Endothelial cell of umbilical vein (primary cell): ENCODE measurements at places on chromosomes 16 and 17. TPM values are rescaled to one million over a fixed set of nuclear protein-coding genes. Genes with fewer than 3 reads are reported as not detected.

GRCh38 chr17:72479113-72479512 lies 358.3 kb downstream of the SOX9 start:
- DNase-seq = no peak

Gene MT1M
- 4.1 and 4.3 TPM in 2 replicates for polyA plus RNA-seq

- DNase-seq = no peak
Measured at GRCh38 chr17:76135810-76136188, 5.2 kb downstream of the FOXJ1 start.

DNA sequence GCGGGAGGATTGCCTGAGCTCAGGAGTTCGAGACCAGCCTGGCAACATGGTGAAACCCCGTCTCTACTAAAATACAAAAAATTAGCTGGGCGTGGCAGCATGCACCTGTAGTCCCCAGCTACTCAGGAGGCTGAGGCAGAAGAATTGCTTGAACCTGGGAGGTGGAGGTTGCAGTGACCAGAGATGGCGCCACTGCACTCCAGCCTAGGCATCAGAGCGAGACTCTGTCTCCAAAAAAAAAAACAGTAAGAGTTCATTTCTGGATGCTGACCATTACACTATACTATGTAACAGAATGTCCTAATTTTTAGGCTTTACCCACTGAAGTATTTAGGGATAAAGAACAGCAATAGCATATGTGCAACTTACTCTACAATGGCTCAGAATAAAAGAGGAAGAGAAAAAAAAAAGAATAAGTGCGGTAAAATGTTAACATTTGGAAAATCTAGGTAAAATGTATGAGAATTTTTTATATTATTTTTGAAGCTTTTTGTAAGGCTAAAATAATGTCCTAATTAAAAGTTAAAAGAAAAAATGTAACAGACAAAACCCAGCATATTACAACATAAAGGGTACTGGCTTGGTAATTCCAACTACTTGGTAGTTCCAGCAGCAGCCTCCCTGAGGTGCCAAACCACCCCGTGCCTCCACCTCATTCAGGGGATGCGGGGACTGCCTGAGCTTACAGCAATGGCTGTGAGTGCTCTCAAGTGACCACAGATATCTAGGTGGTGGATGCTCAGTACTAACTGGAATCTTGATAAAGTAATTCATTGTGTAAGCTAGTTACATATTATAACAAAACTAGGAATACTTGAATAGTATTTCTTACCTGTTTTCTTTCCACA lies 10.9 kb downstream of the COPS3 start:
- peak; percentile 9 for DNase-seq

Gene TLK2
- 30.7 and 30.9 TPM in 2 replicates for polyA plus RNA-seq

GRCh38 chr16:46613352-46613751 lies 7.8 kb downstream of the SHCBP1 start:
- no peak for DNase-seq

DNA sequence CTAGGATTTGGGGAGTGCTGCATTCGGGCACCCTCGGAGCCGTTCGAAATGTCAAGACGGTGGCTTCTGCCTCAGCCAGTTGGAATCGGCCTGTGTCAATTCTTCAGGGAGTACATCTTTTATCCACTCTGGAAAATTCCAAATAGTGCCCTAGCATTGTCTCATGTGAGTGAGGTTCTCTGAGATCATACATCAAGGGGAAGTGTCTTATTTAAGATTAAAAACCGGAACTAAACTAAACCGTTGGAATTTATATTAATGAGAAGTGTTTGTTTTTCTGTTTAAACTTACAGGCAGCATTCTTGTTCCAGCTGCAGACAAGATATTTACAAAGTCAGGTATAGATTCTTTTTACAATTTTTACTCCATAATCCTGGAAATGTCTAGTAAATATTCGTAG lies 56.8 kb downstream of the SLC47A1 start:
- DNase-seq = no peak

Gene CSH2
- not detected in 2 replicates for polyA plus RNA-seq

DNA sequence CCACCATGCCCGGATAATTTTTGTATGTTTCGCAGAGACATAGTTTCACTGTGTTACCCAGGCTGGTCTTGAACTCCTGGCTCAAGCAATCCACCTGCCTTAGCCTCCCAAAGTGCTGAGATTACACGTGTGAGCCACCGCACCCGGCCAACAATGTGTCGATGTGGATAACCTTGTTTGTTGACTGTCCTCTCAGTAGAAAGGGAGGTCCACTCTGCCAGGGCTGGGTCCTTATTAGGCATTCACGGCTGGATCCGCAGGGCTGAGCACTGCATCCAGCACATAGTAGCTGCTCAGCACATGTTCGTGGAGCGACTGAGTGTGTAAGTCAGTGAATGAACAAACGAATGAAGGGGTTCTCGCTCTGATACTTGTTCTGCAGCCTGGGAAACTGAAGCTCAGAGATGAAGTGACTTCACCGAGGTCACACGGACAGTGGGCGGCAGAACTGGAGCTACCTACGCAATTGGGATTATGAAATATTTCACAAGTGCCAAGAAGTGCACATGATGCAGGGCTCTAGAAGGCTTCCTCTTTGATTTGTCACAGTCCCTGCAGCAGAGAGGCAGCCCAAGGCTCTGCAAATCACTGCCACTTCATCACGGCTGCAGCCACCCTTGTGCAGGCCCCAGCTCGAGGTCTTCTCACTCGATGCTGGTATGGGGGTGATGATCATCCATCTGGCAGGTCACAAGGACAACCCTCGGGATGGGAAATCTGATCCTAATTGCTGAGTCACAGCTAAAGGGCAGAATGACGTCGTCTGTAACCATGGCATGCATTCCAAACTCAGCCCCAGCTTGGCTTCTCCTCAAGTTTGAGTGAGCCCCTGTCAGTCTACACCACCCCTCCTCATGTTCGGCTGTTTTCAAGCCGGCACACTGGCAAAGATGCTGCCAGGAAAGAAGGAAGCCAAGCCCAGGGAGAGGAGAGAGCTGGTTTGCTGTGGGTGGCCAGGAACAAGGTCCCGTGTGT lies 28.0 kb upstream of the SNN start:
- DNase-seq = peak; percentile 18

DNA sequence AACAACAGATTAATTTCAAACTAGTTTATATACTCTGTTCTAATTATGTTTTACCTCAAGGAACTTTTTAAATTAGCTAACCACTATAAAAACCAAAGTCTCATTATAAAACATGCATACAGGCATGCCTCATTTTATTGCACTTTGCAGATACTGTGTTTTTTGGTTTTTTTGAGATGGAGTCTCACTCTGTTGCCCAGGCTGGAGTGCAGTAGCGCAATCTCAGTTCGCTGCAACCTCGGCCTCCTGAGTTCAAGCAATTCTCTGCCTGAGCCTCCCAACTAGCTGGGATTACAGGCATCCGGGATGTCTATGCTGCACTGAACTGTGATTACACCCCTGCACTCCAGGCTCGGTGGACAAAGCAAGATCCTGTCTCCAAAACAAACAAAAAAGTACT lies 8.8 kb upstream of the JPT1 start:
- DNase-seq = no peak

GRCh38 chr16:85961988-85962915 lies 63.3 kb downstream of the IRF8 start:
- DNase-seq = no peak

DNA sequence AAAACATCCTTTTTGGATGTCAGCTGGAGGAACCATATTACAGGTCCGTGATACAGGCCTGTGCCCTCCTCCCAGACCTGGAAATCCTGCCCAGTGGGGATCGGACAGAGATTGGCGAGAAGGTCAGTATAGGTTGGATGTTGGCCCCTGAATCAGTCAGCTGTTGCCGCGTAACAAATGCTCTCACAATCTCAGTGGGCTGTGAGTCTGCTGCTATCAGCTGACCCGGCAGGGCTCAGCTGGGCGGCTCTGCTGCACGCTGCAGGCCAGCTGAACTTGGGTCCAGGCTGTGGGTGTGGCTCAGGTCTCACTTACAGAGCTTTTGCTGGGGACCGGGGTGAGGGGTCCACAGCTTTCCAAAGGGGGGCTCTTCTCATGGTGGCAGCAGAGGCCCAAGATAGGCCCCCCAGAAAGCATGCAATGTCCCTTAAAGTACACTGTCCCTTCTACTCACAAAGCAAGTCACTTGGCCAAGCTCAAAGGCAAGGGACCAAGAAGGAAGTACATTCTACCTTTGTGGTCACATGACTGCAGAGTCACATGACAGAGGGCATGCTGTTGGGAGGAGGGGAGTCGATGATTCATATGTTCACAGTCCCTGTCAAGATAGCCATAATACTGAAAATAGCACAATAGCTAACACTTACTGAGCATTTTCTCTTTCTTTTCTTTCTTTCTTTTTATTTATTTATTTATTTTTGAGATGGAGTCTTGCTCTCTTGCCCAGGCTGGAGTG lies 134.2 kb downstream of the ABCC1 start:
- DNase-seq = no peak

- DNase-seq = no peak
Measured at GRCh38 chr16:48330841-48331192, 54.4 kb downstream of the SIAH1 start.

Gene DNAAF8
- polyA plus RNA-seq = 0.49 and 0.58 TPM in 2 replicates

DNA sequence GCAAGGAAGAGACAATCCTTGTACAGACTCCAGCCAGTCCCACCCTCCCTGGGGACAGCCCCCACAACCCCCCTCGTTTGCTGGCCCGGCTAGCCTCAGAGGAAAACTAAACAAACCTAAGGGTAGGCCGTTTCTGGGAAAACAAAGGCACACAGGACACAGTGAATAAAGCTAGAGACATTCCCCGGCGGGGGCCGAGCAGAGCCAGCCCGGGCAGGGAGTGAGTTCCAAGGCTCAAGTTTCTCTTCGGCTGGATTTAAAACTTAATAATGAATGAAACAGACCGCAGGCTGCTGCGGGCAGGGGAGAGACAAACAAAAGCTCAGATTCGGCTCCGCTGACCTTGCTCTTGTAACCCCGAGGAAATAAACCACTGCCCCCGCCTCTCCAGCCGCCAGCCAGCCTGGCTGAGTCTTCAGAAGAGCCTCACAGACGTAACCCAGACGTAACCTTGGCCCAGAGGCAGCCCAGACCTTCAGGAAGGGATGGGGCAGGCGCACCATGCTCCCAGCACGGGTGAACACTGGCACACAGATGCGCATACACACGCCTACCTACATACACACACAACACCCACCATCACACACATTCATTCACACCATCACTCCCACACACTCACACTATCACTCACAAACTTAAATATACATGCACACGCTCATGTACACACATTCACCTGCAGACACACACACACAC lies 216.0 kb downstream of the ZNF423 start:
- DNase-seq = peak; percentile 62

Gene NOMO2
- polyA plus RNA-seq = 223 and 235 TPM in 2 replicates

Gene SPATA32
- not detected in 2 replicates for polyA plus RNA-seq

DNA sequence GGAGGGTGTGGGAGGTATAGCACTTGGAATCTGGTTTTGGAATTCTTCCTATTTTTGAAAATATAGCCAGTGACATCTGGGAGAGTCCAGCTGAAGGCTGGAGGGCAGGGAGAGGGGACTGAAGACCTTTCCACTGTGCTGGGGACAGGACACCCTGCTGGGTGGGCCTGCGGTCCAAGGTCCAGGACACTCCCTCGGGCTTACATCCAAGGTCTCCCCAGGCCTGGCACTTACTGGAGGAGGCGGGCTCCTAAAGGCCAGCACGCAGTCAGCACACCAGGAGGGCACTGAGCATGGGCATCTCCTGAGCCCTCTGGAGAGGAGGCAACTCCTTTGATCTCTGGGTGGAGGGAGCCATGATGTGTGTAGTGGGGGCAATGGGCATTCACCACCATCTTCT lies 35.5 kb upstream of the ETV4 start:
- DNase-seq = no peak

DNA sequence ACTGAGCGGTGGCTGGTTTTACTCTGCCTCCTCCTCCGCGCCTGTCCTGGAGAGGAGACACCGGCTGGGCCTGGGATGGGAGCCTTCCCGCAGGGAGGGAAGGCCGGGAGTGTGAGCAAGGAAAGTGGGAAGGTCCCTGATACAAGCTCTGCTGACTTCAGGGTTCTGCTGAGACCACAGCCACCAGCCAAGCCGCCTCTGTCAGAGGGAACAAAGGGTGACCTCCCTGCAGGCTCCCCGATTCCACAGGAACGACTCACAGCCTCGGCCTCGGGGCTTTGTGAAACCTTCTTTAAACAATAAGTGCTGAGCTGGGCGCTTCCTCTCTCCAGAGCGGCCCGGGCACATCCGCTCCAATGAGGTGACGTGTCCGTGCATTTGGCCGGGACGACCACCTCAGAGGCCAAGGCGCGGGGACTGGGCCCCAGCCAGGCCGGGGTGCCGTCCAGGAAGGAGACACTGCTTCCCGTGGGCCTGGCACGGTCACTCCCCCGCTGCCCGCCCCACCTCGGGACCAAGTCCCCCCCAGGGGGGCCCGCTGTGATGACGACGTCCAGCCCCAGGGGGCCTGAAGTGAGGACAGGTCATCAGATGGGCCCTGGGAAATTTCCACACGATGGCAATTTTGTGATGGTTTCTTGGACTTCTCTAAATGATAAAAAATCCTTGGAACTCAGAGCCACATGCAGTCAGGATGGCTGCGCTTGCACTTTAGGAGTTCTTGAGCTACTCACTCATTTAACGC lies 11.8 kb upstream of the CIBAR2 start:
- peak; percentile 70 for DNase-seq

DNA sequence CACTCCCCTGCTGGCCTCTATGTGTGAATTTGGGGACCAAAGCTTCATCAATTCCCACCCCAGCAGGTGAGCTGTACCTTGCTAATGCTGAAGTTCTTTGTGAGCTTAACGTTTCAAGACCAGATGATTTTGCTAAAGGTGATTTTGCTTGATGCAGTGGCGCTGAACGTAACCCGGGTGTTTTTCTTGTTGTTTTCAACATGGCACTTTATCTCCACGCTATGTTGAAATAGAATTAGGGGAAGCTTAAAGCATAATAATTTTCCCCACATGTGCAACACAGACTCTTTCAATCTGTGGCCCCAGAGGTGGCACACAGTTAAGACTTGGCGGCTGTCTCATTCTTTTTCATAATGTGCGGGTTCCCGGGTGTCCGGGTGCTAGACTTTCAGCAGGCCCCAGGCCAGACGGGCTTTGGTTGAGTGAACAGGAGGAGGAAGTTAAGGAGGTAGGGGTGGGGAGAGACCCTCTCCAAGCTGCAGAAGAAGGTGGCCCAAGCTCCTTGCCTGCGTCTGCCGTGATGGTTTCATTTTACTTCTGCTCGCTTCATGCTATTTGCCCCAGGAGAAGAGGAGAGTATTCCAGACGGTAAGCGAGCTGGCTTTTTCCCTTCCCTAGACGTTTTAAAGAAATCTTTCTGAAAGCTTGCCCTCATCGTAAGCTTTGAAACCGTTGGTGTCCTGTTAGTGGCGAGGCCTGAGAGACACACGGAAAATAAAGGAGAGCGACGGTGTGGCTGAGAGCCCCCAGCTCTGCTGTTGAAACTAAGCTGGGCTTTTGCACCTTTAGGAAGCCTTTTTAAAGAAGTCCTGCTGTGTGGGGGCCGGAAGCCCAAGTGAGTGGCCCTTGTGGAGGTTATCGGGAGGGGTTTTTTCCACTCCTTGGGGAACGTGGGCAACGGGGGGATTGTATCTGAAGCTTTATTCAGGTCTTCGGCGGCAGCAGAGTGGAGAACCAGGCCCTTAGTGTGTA lies 4.2 kb downstream of the FOXC2 start:
- peak; percentile 57 for DNase-seq

GRCh38 chr17:40551879-40552768 lies 13.1 kb downstream of the CCR7 start:
- no peak for DNase-seq

Gene KCNH6
- polyA plus RNA-seq = 0.07 and 0.13 TPM in 2 replicates

Gene HLF
- polyA plus RNA-seq = not detected in 2 replicates

GRCh38 chr17:77308861-77309726 lies 168.3 kb downstream of the SEC14L1 start:
- no peak for DNase-seq

Gene KRTAP9-4
- polyA plus RNA-seq = not detected in 2 replicates
